ENCODE measurements at places on chromosomes 2 and 18. TPM values are rescaled to one million over a fixed set of nuclear protein-coding genes. Genes with fewer than 3 reads are reported as not detected.

DNA sequence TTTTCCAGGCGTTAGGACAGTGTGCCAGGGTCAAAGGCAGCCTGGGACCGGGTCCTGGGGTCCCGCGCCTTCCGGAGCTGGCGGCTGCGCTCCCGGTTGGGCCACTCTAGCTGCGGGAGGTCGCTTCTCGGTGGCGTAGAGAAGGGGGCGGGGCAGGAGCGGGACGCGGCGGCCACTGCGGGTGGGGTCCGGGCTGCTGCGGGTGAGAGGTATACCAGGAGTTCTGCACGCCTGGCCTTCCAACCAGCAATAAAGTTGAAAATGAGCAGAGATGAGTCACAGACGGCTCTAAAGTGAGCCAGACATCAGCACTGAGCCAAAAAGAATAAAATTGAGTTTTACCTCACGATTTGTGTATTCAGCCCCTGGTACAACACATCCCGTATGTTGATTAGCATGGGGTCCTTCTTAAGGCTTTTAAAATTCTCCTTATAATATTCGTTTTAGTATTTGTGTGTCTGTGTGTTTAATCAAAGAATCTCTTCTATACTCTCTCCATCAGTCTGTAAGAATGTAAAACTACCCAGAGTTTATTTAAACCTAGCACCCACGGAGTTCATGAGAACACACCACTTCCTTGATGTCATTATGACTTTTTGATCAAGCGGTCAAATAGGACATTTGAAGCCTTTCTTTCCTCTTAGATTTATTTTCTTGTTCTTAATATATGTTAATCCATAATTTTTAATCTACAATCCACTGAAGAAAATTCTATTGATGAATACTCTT lies at the start of gene C1GALT1C1L:
Gene C1GALT1C1L, minus strand, starts transcription at position 108 of the 729 bp plus-strand sequence. Its CDS starts 107 bp downstream, at position 1.
- H3K27me3 ChIP-seq, result no peaks in the 10 kb centered on the region
- H3K27ac ChIP-seq, result no peak within 1 kb of the TSS
- H3K4me3 ChIP-seq, result no peak within 1 kb of the TSS
- no peaks in the 10 kb centered on the region for H3K36me3 ChIP-seq
- DNase-seq, result peak; percentile 6

GRCh38 chr2:3249476-3249962 lies 128.1 kb downstream of the EIPR1 start:
- no peak overlapping the region for H3K4me3 ChIP-seq
- peak; percentile 3 for DNase-seq
- no peaks in the 10 kb centered on the region for H3K36me3 ChIP-seq
- H3K4me1 ChIP-seq, result no peaks in the 10 kb centered on the region

DNA sequence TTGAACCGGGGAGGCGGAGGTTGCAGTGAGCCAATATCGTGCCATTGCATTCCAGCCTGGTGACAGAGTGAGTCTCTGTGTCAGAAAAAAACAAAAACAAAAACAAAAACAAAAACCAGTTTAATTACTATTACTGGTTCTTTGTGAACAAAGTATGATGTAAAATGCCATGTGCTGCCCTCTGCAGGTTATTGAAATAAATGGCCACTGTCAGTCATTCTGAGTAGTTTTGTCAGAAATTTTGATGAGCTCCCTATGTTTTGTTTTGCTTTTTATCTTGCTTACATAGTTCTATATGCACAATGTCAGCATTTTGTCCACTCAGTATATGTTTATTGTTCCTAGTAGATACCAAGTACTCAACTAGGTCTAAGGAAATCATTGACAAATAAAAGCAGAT lies 423.6 kb upstream of the CHST9 start:
- no peaks in the 10 kb centered on the region for H3K36me3 ChIP-seq
- H3K27ac ChIP-seq, result no peak overlapping the region
- H3K4me3 ChIP-seq, result no peak overlapping the region
- H3K27me3 ChIP-seq, result no peaks in the 10 kb centered on the region
- DNase-seq, result no peak
- peaks cover 4% of the 10 kb centered on the region for H3K4me1 ChIP-seq

DNA sequence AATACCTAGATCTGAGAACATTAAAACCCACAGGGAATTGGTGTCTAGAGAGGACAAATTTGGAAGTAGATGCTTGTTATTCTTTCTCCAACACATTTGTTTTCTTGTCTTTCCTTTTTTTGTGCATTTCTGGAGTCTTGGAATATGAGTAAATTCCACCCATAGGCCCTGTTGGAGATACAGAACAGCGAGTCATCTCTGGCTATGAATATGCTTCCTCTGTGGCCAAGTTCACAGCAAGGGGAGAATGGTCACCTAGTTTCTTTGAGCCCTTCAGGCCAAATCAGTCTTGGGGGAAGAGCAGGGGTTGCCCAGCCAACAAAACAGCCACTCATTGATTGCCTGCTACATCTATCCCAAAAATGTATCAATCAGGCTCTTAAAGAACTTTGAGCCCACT lies 31.3 kb downstream of the SP140L start:
- no peak overlapping the region for H3K27ac ChIP-seq
- no peaks in the 10 kb centered on the region for H3K36me3 ChIP-seq
- no peaks in the 10 kb centered on the region for H3K27me3 ChIP-seq
- no peak for DNase-seq

- no peak overlapping the region for H3K4me3 ChIP-seq
- peak; percentile 20 for DNase-seq
- H3K27me3 ChIP-seq, result no peaks in the 10 kb centered on the region
These were observed 24.4 kb downstream of the EIF4E2 start for GRCh38 chr2:232574674-232575403.

- H3K4me3 ChIP-seq, result no peak overlapping the region
- H3K27me3 ChIP-seq, result no peaks in the 10 kb centered on the region
- no peaks in the 10 kb centered on the region for H3K36me3 ChIP-seq
- H3K27ac ChIP-seq, result peak overlapping the region; percentile 25
- peaks cover 23% of the 10 kb centered on the region for H3K4me1 ChIP-seq
These were observed 46.0 kb upstream of the STON1 start for GRCh38 chr2:48483916-48484315.

The KCNG2 gene
- polyA plus RNA-seq, result not detected

The PUM2 gene
- 14.4 TPM for polyA plus RNA-seq

DNA sequence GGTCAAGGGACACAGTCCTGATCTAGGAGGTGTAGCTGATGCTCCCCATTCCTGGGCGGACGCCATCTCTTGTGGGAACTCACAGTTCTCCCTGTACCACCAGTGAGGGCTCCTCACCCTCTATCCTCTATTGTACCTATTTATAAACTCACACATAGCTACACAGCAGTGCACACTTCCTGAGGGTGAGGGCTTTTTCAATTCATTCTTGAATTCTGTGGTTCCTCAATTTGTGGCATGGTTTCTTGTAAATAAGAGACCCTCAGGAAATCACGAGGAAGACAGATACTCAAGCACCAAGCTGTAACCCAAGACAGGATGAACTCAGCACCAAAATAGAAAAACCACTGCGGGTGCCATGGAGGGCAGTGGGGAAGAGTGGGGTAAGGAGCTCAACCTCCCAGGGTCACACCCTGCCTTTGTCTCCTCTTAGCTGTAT lies 245.9 kb upstream of the PXDN start:
- no peaks in the 10 kb centered on the region for H3K27me3 ChIP-seq
- H3K36me3 ChIP-seq, result no peaks in the 10 kb centered on the region
- no peak overlapping the region for H3K27ac ChIP-seq
- DNase-seq, result no peak
- H3K4me3 ChIP-seq, result no peak overlapping the region

DNA sequence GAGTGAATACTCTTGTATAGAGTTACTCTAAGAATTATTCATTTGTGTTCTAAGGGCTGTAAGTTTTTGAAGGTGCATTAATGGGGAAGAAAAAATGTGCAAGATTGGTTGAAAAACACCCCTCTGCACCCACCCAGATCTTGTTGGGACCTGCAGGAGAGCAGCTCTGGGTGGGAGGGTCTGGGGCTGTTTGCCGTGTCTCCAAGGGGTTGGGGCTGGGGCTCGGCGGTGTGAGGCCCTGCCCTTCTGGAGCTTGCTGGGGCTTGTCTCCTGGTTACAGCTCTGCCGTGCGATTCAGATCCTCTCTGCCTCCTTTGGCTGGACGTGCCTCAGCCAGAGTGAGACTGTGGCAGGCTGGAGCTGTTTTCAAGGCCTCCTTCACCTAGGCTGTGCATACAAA lies 26.1 kb downstream of the IGFBP2 start:
- no peak for DNase-seq
- no peaks in the 10 kb centered on the region for H3K36me3 ChIP-seq
- H3K4me1 ChIP-seq, result peaks cover 11% of the 10 kb centered on the region

The SIX3 gene
- polyA plus RNA-seq, result not detected

The POLE4 gene
- polyA plus RNA-seq, result 160 TPM

- no peaks in the 10 kb centered on the region for H3K36me3 ChIP-seq
- H3K27me3 ChIP-seq, result no peaks in the 10 kb centered on the region
- no peaks in the 10 kb centered on the region for H3K4me1 ChIP-seq
These were observed 35.1 kb upstream of the NTSR2 start for GRCh38 chr2:11705063-11705462.

GRCh38 chr2:104321796-104322349 lies 532.0 kb upstream of the POU3F3 start:
- peaks cover 5% of the 10 kb centered on the region for H3K27me3 ChIP-seq
- H3K27ac ChIP-seq, result no peak overlapping the region
- no peak overlapping the region for H3K4me3 ChIP-seq
- peak; percentile 8 for DNase-seq

DNA sequence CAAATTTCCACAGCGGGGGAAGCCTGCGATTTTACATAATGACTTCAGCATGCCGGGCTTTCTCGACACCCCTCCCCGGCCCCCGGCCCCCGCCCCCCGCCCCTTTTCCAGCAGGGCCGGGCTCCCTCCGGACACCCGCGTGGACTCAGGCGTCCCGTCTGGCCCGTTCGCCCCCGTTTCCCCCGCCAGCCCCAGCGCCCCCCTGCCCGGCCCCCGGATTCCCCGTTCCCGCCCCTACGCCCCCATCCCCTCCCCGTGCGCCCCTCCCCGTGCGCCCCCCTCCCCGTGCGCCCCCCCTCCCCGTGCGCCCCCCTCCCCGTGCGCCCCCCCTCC lies 456 bp upstream of the NFATC1 start:
- peaks cover 25% of the 10 kb centered on the region for H3K4me1 ChIP-seq
- H3K27ac ChIP-seq, result peak overlapping the region; percentile 67
- no peak overlapping the region for H3K4me3 ChIP-seq
- peaks cover 69% of the 10 kb centered on the region for H3K27me3 ChIP-seq
- DNase-seq, result no peak
- no peaks in the 10 kb centered on the region for H3K36me3 ChIP-seq

GRCh38 chr18:38611036-38611964 lies 1045.7 kb upstream of the CELF4 start:
- H3K36me3 ChIP-seq, result no peaks in the 10 kb centered on the region
- H3K4me3 ChIP-seq, result no peak overlapping the region
- no peaks in the 10 kb centered on the region for H3K27me3 ChIP-seq
- no peaks in the 10 kb centered on the region for H3K4me1 ChIP-seq

DNA sequence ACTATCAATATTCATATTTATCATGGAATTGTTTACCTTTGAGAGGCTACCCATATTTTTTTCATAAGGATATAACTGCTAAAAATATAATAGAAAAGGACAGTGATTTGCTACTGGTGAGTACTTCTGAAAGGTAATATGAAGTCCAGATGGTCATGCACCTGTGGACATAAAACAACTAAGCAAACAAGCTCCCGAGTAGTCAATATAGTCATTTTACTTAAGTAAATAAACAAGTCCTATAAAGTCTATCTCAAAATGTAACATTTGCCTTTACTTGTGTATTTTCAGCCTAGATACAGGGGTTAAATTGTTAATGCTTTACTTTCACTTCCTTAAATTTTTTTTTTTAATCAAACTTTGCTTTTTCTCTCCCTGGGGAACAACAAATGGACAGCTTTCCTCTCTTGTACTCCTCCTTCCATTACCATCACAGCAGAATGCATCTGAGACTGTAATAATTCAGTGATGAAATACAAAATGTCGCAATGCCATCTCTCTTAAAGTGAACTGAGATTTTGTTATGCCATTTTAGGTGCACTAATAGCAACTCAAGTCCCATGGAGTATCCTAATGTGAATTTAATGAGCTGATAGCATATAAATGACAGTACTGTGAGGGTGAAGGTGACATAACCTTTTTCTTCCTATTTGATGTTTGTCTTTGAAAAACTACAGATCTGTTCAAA lies 1325.4 kb upstream of the ZEB2 start:
- H3K27me3 ChIP-seq, result no peaks in the 10 kb centered on the region
- no peak overlapping the region for H3K27ac ChIP-seq
- DNase-seq, result no peak
- H3K4me3 ChIP-seq, result no peak overlapping the region
- H3K36me3 ChIP-seq, result no peaks in the 10 kb centered on the region
- no peaks in the 10 kb centered on the region for H3K4me1 ChIP-seq

DNA sequence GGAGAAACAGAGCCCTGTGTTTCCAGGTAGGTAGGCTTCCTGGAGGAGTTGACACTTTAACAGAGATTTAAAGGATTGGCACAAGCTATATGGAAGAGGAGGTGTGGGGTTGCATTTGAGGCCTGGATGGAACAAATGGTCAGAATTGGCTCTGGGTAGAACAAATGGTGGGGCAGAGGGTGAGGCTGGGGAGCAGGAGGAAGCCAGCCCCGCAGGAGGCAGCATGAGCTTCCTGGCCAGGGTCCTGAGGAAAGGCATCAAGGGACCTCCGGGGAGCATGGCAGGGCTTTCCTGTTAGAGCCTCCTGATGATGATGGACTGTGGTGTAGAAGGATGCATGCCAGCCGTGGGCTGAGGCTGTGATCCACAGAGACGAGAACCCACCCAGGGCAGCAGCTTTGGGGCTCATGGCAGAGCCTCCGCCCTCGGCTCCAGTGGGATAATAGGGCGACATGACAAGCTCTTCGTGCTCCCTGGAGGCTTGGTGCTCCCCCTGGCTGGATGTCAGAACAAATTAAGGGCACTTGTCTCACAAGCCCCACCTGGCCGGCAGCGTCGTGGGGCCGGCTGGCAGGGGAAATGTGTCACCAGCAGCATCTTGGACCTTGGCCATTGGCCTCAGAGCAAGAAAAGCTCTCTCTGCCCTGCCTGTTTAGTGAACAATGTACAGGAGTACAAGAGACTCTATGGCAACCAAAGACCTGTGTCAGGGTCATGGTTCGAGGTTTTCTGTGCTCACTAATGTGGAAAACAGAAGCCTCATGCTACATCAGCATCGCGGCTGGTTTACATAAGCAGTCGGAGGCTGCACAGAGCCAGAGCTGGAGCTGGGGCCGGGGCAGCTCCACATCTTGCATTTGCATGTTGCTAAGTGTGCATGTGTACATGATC lies 153.5 kb downstream of the MYCN start:
- no peaks in the 10 kb centered on the region for H3K36me3 ChIP-seq
- no peak overlapping the region for H3K4me3 ChIP-seq
- peak overlapping the region; percentile 83 for H3K27ac ChIP-seq
- H3K27me3 ChIP-seq, result no peaks in the 10 kb centered on the region
- peaks cover 18% of the 10 kb centered on the region for H3K4me1 ChIP-seq

The ICOS gene
- not detected for polyA plus RNA-seq

- no peaks in the 10 kb centered on the region for H3K36me3 ChIP-seq
These were observed 1.4 kb upstream of the SOX11 start for GRCh38 chr2:5690718-5691220.

The HSPD1 gene
- 309 TPM for polyA plus RNA-seq
